ENCODE measurements at places on chromosomes 2 and 18.

- no peak for DNase-seq
Observed at GRCh38 chr2:216206821-216207220, 97.7 kb downstream of the XRCC5 start.

- DNase-seq: no peak
Observed at GRCh38 chr2:41871080-41871479, 176.7 kb upstream of the PKDCC start.

DNA sequence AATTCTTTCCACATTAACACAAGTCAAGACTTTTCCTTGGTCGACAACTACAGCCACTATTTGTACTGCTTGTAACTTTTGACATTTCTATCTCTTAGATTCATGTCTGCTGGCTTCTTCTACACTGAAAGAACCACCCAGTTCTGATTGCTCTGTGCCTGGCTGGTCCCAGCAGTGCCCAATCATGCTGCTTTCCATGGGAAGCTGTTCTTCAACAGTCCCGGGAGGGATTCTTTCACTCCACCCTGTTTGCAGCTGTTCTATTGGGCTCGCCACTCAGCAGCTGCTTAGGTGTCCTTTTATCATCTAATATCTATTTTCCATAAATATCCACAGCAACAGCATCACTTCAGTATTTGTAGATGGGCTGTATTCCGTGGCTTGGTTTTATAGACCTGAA lies 471.1 kb upstream of the SMIM21 start:
- DNase-seq: no peak

DNA sequence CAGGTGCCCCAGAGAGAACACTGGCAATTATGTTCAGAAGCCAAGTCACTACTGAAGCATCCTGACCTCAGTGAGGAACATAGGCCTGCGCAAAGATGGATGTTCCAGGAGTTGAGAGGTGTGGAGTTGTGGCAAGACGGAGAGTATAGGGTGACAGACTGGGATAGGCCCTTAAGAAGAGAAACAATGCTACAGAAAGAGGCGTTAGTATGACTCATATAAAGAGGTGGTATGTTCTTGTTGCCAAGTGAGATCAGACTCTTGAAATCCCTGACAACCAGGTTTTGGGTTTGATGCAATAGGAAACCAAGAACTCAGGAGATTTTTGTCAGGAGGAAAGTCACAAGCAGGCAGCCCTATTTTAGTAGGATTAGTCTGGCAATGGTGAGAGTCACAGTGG lies 185.6 kb downstream of the RIT2 start:
- no peak for DNase-seq

DNA sequence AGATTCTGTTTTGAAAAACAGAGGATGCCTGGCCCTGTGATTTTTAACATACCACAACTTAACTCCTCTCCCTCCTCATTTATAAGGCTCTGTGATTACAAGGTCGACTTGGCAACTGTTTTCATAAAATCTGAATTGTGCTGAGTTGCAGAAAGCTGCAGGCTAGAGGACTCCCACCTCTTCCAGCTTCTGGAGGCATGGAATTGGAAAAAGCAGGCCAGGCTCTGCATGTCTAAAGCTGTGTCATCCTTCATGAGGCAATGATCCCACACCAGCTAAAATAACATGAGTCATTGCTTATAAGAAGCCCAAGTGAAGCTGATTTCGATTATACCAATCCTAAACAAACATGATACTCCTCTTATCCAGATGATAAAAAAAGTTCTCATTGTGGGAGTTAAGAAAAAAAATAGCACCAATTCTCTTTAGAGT lies 11.7 kb downstream of the ARHGAP28 start:
- DNase-seq: no peak
